ENCODE measurements at places on chromosomes 13 and 19.

- DNase-seq: no peak
Observed at GRCh38 chr13:79457948-79458347, 23.0 kb upstream of the NDFIP2 start.

DNA sequence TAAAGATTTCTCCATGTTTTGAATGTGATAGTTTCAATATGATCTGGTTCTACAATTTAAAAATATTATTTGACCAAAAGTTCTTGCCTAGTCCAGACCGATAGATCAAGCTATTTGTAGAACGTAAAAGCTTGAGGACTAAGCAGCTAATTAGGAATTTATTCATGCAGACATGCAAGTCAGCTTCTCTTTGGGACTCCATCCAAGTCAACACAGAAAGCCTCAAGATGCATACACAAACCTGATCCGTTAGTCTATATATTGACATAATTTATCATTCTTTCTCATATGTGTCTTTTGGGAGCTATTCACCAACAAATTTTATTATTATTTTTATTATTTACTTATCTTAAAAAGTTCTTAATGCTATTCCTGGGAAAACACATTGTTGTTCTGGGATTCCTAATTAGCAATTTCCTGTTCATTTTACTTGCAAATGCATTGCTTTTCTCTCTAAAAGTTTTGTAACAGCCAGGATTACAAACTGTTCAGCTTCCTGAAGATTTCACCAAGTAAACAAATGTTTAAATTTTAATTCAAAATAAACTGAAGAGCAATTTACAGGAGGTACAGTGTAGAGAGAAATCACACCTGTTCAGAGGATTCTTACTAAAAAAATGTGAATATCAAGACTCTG lies 375.3 kb downstream of the GPC5 start:
- no peak for DNase-seq

DNA sequence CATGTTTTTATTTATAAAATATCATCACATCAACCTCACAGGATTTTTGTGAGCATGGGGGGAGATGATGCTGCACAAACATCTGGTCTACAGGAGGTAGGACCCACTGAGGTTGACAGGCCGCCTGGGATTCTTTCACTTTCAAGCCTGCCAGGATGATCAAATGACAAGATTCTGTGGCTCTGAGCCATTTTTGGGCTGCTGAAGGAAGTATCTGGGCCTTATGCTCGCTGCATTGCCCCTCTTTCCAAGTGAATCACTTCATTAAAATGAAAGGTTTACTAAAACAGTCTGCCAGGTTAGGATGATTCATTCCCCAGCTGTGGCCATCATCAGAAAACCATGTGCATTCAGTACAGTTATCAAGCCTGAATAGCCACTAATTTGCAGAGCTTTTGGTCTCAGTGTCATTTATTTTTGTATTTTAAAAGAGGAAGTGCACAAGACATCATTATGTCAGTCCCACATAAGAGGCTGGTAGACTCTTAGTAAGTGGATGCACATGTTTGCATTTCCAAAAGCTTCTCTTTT lies 34.4 kb downstream of the STARD13 start:
- peak; percentile 64 for DNase-seq

DNA sequence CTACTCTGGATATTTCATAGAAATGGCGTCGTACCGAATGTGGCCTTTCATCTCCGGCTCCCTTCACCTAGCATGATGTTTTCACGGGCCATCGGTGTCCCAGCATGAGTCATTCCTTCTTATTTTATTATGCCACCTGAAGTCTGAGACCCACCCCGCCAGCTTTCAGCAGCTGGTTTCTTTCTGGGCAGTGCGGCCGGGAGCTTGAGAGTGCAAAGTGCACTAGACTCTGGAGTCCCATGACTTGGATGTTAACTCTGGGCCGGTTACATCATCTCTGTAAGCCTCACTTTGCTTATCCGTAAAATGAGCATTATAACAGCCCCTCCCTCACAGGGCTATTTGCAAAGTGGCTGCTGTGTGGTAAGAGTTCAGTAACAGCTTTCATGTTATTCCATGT lies 5.8 kb upstream of the KMT5C start:
- no peak for DNase-seq

- no peak for DNase-seq
Observed at GRCh38 chr19:49343123-49343522, 7.9 kb downstream of the CD37 start.

DNA sequence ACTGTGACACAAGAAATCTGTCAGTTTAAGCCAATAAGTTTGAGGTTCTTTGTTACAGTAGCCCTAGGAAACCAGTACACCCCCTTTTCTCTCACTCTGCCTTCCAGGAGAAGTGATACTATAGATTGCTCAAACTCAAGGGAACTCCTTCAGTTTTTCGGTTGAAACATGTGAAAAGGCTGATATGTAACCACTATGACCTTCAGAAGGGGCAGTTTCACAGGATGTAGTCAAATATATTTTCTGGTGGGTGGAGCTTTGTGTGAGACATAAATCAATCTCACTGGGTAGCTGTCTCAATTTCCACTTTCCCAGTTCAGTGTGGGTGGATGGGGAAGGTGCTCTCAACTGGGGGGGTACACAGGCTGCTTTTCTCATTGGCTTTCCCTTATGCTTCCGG lies 41.7 kb downstream of the HTR2A start:
- DNase-seq: no peak

- DNase-seq: no peak
Observed at GRCh38 chr19:18306888-18307260, 16.0 kb downstream of the LSM4 start.

DNA sequence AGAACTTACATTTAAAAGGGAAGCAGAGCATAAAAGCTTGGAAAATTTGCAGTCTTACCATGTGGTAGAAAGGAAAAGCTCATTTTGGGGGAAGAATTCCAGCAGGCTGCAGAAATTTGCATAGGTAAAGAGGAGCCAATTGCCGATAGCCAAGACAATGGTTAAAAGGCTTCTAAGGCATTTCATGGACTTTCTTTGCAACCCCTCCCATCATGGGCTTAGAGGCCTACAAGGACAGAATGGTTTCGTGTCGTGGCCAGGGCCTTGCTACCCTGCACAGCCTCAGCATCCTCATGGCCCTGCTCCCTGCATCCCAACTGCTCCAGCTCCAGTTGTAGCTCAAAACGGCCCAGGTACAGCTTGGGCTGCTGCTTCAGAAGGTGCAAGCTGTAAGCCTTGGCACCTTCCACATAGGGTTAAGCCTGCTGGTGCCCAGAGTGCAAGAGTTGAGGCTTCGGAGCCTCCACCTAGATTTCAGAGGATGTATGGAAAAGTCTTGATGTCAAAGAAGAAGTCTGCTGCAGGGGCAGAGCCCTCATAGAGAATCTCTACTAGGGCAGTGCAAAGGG lies 420.3 kb downstream of the PCDH17 start:
- no peak for DNase-seq

DNA sequence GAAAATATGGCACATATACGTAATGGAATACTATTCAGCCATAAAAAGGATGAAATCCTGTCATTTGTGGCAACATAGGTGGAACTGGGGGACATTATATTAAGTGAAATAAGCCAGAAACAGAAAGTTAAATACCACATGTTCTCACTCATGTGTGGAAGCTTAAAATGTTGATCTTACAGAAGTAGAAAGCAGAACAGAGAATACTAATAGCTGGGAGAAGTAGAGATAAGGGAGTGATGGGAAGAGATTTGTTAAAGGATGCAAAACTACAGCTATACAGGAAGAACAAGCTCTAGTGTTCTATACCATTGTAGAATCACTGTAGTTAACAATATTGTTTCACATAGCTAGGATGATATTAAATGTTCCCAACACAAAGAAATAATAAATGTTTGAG lies 68.1 kb downstream of the RUBCNL start:
- DNase-seq: no peak

DNA sequence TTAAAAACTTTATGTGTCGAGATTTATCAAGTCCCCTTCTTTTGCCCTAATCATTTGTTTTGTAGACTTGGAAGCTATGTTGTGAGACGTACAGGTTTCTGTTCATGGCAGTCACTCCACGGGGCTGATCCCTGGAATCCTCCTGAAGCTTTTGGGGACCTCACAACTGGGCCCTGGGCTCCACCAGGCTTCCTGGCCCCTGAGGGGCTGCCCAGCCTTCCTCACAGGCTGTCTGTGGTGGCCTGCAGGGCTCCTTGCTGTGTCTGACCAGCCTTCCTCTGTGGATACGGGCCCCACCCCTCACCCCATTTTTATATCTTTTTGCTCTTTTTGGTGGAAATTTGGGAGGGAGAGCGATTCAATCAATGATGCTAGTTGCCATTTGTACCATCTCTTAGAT lies 38.1 kb downstream of the CHST8 start:
- no peak for DNase-seq

- no peak for DNase-seq
Observed at GRCh38 chr19:49475995-49476880, 2.2 kb downstream of the FLT3LG start.

GRCh38 chr13:98432638-98433037 lies 144.3 kb downstream of the STK24 start:
- DNase-seq: no peak
